RPMI7951 (cell line): ENCODE measurements at places on chromosomes 12 and 14.

GRCh38 chr14:59871166-59871495 is 555 bp upstream of the RTN1 start:
- no peak for DNase-seq

GRCh38 chr12:102022286-102022685 is 39.5 kb downstream of the WASHC3 start:
- no peak for DNase-seq

- no peak for DNase-seq
Observed at GRCh38 chr14:106185837-106186233, 659.5 kb downstream of the TMEM121 start.

- DNase-seq = no peak
Observed at GRCh38 chr12:83197483-83197914, 510.8 kb downstream of the TMTC2 start.

GRCh38 chr14:101920271-101920670 is 44.1 kb upstream of the DYNC1H1 start:
- DNase-seq = no peak

DNA sequence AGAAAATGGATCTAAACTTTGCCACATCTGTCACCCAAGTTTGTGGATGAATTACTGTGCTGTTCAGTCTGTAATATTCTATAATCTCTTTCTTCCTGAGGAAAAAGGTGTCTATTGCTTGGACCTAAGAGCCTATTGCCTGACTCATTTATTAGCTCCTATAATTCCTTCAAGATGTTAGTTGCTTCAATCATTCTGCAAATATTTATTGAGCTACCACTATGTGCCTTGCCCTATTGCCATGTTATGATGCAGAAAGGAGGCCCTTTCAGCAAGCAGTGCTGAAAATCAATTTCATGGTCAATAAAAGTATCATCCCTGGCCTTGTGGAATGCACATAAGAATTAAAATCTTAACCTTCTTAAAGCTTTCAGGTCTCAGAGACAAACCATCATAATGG is 113.6 kb downstream of the CCER1 start:
- no peak for DNase-seq

DNA sequence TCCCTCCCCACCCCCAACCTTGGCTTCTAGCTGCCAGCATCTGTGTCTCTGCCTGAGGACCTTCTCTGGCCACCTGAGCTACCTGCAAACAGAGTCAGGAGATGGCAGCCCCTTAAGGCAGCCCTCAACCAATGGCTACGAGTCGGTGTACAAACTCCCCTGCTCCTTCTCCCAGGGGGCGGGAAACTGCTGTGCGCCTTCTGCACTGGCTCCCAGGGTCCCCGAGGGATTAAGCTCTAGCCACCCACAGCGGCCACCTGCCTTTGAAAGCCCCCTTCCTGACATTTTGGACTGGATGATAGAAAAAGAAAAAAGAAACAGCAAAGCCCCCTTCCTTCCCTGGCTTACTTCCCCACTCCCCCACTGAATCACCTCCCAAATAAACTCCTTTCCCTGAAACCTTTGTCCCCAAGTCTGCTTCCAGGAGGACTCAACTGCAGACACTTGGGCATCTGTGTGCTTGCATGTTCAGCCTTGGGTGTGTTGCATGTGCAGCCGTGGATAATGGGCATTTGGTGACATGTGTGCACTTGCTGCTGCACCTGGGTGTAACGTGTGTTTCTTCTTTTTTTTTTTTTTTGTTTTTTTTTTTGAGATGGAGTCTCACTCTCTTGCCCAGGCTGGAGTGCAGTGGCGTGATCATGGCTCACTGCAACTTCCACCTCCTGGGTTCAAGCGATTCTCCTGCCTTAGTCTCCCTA is 6.0 kb downstream of the SDS start:
- no peak for DNase-seq

DNA sequence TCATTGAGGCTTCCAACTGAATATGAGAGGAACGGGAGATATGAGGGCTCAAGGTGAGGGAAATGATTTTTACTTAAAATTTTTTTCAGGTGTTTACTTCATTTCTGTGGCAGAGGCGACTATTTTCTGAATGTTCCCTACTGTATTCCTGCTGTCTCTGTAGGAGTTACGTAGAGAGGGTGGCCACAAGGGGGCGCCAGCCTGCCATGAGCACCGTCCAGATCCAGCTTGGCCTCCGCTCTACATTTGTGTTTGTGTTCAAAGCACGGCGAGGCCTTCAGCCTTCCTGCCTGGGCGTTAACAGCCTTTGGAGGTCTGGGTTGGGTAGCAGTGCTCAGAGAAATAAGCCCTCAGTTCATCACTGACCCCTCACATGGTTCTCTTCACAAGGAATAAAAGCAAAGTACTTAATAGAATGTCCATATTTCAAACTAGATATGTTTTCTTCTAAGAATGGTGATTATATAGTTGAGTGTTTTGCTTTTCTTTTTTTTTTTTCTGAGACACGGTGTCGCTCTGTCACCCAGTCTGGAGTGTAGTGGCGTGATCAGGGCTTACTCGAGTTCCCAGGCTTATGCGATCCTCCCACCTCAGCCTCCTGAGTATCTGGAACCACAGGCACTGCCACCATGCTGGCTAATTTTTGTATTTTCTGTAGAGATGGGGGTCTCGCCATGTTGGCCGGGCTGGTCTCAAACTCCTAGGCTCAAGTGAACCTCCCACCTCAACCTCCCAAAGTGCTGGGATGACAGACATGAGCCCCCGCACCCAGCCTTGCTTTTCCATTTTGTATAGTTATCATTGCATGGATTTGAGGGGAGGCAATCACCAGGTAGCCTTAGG is 22.3 kb downstream of the CKB start:
- DNase-seq = peak; percentile 52

- DNase-seq = no peak
Observed at GRCh38 chr12:54389607-54390175, 5.2 kb upstream of the ZNF385A start.

GRCh38 chr14:45621731-45622130 is 368.7 kb upstream of the MIS18BP1 start:
- no peak for DNase-seq

- no peak for DNase-seq
Observed at GRCh38 chr14:100674897-100675619, 51.6 kb upstream of the DLK1 start.
